Stomach (tissue), 19 donors: ENCODE measurements at places on chromosomes 16 and 17.

GRCh38 chr17:81601525-81602120 is 35.3 kb downstream of the NPLOC4 start:
- peak; percentile 90 for DNase-seq

GRCh38 chr17:17783116-17783824 is 53.5 kb downstream of the SREBF1 start:
- peak; percentile 88 for DNase-seq

DNA sequence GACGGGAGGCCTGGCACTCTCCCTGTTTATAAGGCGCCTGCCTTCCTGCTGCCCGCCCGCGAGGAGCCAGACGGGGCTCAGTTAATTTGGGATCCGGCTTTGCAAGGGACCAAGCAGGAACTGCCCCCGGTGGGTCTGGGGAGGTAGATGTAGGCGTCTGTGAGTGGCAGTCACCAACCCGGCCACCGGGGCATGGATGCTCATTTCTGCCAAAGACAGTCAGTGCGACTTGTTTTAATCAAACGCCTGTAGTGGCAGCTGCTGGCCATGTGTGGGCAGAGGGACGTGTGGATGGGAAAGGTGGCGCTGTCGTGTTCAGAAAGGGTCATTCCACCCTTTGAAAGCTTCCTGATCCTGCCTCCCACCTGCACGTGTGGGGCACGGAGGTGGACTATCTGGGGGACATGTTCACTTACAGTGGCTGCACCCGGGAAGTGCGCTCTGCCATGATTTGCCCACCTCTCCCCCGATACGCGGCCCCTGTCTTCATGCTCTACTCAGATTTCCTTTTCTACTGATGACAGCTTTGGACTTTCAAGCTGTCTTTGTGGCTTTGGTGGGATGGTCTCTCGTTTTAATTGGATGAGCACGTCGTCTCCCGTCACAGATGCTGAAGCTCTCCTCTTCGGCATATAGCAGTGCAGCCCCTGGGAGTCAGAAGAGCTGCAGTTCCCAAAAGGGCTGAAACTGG is 60.3 kb upstream of the CIBAR2 start:
- peak; percentile 76 for DNase-seq

DNA sequence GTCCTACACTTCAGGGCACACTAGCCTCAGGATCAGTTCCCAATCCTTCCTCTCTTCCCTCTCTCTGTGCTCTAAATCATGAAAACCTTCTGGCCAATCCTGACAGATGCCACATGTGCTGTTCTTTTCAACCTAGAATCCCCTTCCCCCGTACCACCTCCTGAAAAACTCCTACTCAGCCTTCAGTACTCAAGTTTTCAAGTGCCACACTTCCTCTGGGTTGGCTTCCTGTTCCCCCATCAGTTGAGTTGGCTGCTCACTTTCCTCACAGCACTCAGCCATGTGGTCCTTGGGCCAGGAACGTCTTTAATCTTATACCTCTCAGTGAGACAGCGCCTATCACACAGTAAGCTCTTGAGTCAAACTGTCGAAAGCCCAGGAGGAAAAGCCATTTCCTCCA is 3.3 kb downstream of the ASPHD1 start:
- DNase-seq: no peak

- no peak for DNase-seq
Observed at GRCh38 chr16:64251742-64252141, 870.1 kb downstream of the CDH11 start.

- DNase-seq: no peak
Observed at GRCh38 chr16:7716660-7717550, 384.3 kb downstream of the RBFOX1 start.

GRCh38 chr17:19313746-19314651 is 48.5 kb downstream of the B9D1 start:
- DNase-seq: no peak

GRCh38 chr17:7717756-7718350 is 309 bp downstream of the DNAH2 start:
- DNase-seq: no peak

GRCh38 chr17:51763058-51763457 is 395.5 kb downstream of the CA10 start:
- no peak for DNase-seq

GRCh38 chr17:30113213-30113612 is 3.4 kb upstream of the NSRP1 start:
- DNase-seq: peak; percentile 73

- DNase-seq: no peak
Observed at GRCh38 chr17:31598399-31598782, 206.9 kb downstream of the RAB11FIP4 start.

DNA sequence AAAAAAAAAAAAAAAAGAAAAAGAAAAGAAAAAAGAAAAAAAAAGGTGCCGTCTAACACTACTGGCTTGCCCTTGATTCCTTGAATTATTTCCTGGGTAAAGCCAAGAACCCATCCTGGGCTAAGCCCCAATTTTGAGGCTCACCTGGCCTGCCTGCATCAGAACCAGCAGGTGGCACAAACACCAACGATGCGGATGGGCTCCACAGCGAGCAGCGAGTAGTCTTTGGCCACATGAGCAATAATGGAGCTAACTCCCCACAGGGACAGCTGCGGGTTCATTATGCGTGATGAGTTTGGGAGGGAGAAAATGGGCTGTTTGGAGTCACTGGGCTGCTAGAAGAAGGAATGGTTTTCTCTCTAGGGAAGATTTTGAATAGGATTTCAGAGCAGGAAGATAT is 91.1 kb downstream of the ASIC2 start:
- no peak for DNase-seq

GRCh38 chr16:8720080-8720966 is 45.9 kb downstream of the ABAT start:
- DNase-seq: peak; percentile 87

GRCh38 chr17:31869031-31869430 is 10.0 kb upstream of the COPRS start:
- no peak for DNase-seq

GRCh38 chr17:74515941-74516340 is 15.3 kb downstream of the CD300LB start:
- no peak for DNase-seq

GRCh38 chr16:64865069-64865696 is 256.7 kb downstream of the CDH11 start:
- peak; percentile 41 for DNase-seq

- DNase-seq: no peak
Observed at GRCh38 chr16:85709766-85710585, 21.2 kb upstream of the GINS2 start.

GRCh38 chr16:78170494-78170933 is 71.1 kb downstream of the WWOX start:
- DNase-seq: no peak

DNA sequence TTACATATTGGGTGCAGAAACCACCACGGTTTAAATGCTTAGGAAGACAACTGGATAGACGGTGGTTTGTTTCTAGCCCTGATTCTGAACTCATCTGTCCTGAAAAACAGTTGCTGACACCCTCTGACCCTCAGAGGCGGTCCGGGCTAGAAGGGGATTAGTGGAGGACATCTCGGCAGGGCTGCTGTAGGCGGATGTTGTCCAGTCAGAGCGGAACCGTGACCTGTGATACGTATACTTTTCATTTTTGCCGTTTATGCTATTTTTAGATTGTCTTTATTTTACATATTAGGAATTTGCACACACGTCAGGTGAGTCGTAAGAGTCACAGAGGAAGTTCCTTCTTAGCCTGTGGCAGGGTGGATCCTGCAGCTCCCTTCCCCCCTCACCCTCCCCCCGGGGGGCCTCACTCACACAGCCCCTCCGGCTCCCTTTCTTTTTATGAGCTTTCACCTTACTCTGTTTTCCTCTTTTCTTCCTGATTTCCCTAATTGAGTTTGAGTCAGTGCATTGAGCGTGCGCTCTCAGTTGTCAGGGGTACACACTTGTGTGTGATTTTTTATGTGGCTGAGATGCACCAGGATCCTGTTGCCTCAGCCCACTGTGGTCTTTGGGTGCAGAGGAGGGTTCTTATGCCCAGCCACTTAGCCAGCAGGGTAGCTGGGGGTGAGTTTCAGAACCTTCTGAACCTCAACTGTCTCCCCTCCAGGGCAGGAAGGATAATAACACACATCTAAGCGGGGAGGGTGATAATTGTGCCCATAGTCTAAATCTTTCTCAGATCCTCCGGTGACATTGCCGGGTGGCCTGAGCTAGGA is 211.1 kb upstream of the CHMP6 start:
- DNase-seq: no peak

DNA sequence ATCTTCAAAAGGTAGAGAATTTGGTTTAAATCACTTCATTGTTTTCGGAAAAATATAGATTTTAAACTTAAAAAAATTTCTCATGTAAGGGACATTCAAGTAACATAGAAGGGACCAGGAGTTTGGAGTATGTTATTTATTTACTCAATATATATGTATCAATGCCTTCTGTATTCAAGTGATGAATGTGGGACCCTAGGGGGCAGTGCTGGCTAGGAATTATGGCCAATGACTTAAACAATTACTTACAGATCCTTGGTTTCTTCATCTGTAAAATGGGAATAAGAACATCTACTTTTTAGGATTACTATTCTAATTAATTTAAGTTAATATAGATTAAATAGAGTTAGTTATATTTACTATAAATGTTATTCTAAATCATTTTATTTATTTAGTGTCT is 886.3 kb upstream of the RBFOX1 start:
- no peak for DNase-seq

GRCh38 chr16:55488306-55488705 is 9.3 kb downstream of the MMP2 start:
- DNase-seq: no peak

DNA sequence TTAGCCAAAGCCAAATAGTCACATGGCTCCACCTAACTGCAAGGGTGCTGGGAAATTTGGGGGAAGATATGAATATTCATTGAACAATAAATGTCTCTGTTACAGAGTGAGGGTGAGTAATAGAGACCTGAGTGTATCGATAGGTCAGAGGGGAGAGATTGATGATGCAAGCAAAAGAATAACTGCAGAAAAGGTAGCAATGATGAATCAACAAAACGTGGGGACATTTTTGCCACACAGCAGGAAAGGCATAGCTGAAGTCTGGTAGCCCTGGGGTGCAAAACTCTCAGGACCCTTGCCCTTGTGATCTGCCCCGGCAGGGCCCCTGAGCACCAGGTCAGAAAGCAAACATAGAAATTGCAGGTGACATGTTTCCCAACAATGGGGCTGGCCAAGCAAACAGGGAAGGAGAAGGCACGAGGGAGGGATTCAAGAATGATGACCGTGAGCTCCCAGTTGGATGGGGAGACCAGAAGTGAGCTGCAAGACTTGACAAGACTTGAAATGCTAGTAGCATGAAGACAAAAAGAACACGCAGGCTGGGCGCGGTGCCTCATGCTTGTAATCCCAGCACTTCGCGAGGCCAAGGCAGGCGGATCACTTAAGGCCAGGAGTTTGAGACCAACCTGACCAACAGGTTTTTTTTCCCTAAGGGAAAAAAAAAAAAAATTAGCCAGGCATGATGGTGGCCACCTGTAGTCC is 12.7 kb upstream of the HERPUD1 start:
- DNase-seq: peak; percentile 45

DNA sequence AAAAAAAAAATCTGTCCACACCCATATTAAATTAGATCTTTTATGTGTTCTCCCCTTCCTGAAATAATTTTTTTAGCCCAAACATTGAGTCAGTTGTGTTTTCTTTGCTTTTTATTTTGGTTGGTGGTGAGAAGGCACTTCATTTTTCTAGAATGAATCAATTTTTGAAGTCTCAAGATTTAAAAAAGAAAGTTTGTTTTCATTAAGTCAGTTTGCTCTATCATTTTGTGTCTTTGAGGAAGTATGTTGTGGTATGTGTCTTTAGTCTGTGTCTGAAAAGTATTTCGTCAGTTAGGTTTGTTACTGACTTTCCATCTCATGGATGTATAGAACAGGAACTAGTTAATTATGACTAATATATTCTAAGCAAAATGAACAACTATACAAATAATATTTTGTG is 3.8 kb downstream of the IGF2BP1 start:
- DNase-seq: no peak

- DNase-seq: peak; percentile 81
Observed at GRCh38 chr16:29816694-29817441, 916 bp downstream of the PAGR1 start.

DNA sequence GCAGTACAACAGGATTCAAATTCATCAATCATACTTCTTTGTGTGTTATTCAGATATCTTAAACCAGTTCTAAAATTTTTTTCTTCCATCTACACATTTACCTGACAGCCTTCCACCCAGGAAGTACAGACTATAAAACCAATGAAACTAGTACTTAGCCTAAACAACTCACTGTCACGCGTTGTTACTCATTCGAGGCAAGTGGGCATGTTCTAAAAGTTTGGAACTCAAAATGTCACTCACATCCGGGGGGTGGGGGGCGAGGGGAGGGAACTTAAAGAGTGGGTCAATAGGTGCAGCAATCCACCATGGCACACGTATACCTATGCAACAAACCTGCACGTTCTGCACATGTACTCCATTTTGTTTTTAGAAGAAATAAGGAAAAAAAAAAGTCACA is 90.4 kb upstream of the PLEKHM1 start:
- no peak for DNase-seq

GRCh38 chr17:58532555-58532951 is 18.1 kb upstream of the MTMR4 start:
- DNase-seq: no peak

GRCh38 chr17:27533874-27534815 is 77.9 kb downstream of the KSR1 start:
- no peak for DNase-seq

DNA sequence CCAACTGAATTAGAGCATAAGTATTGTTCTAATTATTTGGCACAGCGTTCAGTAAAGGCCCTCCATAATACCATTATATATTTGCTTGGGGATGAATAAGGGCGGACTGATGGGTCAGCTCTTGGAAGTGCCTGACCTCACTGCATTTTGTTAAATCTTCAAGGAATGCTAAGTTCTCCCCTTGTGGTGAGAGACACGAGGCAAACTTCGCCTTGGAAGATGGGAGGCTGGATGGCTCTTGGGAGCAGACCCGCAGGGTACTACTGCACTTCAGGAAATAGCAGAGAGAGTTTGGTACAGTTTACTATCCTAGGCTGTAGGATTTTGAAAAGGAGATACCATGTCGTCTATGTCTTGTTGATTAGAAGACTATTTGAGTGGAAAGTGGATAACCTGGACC is 87.0 kb upstream of the RPRML start:
- DNase-seq: no peak

GRCh38 chr16:84266451-84266850 is 26.6 kb upstream of the KCNG4 start:
- no peak for DNase-seq

DNA sequence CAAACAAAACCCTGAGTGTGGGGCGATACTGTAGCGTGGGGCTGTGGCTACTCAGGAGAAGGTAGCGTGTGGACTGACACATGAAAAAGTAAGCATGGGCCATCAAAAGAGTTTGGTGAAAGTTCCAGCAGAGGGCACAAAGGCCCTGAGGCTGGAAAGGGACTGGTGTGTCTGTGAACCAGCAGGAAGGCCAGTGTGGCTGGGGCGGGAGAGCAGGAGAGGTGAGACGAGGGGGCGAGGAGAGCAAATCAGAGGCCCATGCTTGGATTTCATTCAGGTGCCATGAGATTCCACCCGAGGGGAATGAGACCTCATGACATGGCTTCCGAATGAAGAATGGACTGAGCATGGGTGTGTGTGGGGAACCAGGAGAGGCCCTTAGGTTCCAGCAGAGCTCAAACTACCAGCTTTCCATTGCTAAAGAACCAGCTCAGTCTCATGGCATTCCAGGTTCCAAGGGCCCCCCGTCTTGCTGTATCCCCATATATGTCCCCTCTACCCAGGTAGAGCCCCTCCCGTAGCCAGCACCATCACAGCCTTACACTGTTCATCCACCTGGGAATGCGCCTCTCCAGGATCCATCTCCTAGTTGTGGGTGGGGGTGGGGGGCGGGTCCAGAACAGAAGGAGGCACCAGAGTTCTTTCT is 31.1 kb downstream of the TRPV2 start:
- DNase-seq: no peak

- DNase-seq: no peak
Observed at GRCh38 chr17:7241090-7241733, 1.0 kb downstream of the GABARAP start.
